ENCODE measurements at places on chromosomes 16 and 17.

- DNase-seq: peak; percentile 35
These were observed 40.1 kb downstream of the NOS2 start for GRCh38 chr17:27760069-27760885.

- DNase-seq: no peak
These were observed 325.4 kb downstream of the SEC14L1 start for GRCh38 chr17:77466140-77466539.

GRCh38 chr16:52363082-52363481 lies 183.9 kb downstream of the TOX3 start:
- no peak for DNase-seq

- DNase-seq: peak; percentile 89
These were observed at the start of gene MAZ for GRCh38 chr16:29806099-29806579. MAZ (plus strand) TSS chr16:29806529; CDS start chr16:29806702, 173 bp downstream.

DNA sequence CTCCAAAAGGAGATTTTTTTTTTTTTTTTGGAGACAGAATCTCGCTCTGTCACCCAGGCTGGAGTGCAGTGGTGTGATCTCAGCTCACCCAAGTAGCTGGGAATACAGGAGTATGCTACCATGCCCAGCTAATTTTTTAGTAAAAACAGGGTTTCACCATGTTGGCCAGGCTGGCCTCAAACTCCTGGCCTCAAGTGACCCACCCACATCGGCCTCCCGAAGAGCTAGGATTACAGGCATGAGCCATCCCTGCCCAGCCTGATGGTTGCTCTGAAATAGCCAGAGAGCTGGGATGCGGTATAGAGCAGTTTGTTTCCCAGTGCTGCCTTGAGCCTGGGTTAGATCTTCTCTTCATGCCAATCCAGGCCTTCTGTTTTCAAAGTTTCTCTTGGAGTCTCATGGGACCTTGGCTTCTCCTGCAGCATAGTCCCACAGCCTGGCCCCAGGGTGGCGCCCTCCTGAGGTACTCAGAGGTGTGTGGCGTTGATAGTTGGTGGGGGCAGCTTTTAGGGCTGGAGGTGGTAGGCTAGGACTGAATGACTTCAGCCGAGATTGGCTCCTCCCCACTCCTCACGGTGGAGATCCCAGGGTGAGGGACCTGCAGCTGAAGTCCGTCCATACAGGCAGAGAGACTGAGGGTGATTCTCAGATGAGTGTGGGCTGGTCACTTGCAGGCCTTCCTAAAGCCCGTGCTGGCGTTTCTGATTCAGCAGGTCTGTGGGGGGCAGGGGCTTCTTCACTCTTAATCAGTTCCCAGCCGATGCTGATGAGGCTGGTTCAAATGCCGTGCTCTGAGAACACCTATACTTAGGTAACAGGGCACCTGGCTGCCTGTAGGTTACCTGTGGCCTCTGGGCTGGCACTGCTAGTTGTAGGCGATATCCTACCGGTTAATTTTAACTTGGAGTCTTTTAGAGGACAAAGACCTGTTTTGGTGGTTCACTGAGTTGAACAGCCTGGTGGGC lies 52.0 kb downstream of the TNFRSF13B start:
- DNase-seq: no peak

DNA sequence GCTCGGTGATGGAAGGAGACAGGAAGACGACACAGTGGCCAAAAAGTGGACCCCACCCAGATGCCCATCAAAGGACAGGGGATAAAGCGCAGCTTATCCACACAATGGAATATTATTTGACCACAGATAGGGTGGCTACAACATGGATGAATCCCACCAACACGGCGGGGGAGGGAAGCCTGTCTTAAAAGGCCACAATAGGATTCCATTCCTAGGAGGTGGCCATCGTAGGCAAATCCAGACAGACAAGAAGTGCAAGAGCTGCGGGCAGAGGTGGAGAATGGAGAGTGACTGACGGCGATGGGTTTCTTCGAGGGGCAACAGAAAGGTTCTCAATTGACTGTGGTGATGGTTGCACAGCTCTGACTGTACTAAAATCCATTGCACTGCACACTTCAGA lies 16.0 kb downstream of the SLC38A8 start:
- DNase-seq: no peak

DNA sequence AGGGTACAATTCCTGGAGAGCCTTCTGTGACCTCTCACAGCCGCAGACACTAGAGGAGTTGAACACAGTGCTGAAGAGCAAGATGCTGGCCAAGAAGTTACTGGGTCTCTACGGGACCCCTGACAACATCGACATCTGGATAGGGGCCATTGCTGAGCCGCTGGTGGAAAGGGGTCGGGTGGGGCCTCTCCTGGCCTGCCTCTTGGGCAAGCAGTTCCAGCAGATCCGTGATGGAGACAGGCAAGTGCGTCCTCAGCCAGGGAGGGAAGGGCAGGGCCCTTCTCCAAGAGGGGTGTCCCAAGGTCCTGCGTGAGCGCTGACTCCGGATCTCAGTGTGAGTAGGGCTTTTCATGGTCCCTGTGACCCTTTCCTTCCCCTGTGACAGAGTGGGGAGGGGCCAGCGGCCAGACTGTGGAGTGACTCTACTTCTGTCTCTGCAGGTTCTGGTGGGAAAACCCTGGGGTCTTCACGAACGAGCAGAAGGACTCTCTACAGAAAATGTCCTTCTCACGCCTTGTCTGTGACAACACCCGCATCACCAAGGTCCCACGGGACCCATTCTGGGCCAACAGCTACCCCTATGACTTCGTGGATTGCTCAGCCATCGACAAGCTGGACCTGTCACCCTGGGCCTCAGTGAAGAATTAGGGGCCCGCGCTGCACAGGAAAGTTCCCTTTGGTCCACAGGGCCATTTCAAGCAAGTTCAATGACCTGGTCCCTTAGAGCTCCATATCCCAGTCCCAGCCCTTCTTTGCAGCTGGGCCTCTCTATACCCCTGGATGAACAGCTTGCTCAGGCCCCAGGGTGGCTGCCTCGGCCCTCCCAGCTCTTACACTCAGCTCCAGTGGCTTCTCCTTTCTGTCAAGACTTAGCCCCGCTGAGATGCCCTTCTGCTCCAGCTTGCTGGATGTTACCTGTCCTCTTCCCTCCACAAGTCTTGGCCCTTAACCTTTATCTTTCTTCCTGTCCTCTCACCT lies 13.1 kb downstream of the MPO start:
- DNase-seq: no peak

GRCh38 chr17:382644-383533 lies 30.3 kb upstream of the RPH3AL start:
- DNase-seq: no peak

GRCh38 chr16:84449156-84450140 lies 55.0 kb downstream of the MEAK7 start:
- DNase-seq: no peak

DNA sequence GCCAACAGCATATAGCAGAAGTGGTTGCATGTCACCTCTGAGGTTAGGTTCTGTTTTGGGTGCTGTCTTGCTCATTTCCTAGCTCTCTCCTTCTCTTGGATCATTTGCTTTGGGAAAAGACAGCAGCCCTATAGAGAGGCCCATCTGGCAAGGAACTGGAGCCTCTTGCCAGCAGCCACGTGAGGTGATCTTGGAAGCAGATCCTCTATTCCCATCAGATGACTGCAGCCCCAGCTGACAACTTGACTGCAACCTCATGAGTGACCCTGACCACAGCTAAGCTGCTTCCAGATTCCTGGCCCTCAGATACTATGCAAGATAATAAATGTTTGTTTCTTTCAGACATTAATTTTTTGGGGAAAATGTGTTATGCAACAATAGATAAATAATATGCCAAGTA lies 213.3 kb upstream of the HS3ST4 start:
- DNase-seq: no peak

DNA sequence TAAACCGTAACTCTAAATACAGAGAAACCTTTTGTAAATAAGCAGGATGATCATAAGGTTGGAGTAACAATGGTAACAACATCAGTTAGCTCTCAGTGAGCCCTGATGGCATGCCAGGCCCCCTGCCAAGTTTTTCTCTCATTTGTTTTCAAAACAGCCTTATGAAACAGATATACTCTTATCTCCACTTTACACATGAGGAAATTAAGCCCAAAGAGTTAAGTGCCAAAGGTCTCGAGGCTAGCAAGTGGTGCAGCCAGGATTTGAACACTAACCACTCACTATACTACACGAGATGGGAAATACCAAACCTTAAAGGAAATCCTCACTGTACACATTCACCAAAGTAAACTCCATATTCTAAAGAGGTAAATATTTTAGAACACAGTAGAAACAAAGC lies 15.0 kb downstream of the USP31 start:
- DNase-seq: no peak

DNA sequence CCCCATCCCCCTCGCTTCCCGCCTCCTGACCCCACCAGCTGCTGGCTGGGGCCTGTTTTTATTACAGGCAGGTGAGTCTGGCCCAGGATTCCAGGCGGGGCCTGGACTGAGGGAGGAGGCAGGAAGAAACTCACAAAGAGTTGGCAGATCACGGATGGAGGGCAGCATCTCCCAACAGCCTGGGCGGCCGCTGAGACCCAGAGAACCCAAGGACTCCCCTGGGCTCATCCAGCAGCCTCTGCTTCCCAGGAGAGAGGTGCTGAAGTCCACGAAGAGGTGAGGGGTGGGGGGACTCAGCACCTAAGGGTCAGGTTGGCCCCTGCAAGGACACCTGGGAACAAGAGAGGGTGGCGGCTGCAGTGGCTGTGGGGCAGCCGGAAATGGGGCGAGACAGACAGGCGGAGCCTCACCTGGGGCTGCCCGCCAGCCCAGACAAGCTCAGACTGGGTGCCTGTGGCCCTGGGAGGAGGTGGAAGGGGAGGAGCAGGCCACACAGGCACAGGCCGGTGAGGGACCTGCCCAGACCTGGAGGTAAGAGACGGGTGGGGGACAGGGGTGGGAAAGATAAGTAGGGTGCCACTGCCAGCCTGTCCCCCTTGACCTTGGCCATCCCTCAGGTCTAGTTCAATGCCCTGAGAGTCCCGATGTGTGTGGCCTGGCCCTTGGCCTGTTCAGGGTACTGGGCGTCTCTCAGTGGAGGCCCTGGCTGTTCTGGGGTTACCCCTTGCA lies 8.7 kb upstream of the ADGRG1 start:
- no peak for DNase-seq

- DNase-seq: no peak
These were observed 9.2 kb downstream of the SYT17 start for GRCh38 chr16:19177111-19177739.

DNA sequence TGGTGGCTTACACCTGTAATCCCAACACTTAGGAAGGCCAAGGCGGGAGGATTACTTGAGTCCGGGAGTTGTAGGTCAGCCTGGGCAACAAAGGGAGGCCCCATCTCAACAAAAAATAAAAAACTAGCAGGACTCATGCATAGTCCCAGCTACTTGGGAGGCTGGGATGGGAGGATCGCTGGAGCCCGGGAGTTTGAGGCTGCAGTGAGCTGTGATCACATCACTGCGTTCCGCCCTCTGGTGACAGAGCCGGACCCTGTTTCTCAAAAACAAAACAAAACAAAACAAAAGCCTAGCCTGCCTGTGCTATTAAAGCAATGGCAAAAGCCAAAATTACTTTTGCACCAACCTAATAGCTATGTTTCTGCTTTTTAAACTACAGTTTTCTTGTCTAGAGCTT lies 1.5 kb downstream of the FCSK start:
- DNase-seq: no peak

- no peak for DNase-seq
These were observed 94.7 kb downstream of the ENGASE start for GRCh38 chr17:79169366-79169765.

DNA sequence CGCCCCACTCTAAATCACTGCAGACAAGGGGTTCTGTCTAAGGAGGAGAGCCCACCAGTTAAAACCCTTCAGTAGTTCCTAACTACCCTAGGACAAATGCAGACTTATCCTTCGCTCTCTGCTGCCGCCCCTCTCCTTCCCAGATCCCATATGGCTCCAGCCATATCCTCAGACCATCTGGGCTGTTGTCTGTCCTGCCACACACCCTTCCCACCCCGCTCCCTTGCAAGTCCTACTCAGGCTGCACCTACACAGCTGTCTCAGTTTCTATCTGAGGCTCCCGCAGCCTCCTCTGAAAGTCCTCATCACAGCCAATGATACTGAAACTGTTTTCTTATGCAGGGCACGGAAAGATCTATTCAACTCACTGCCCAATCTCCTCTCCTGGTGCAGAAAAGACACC lies 720 bp upstream of the BCKDK start:
- DNase-seq: no peak

DNA sequence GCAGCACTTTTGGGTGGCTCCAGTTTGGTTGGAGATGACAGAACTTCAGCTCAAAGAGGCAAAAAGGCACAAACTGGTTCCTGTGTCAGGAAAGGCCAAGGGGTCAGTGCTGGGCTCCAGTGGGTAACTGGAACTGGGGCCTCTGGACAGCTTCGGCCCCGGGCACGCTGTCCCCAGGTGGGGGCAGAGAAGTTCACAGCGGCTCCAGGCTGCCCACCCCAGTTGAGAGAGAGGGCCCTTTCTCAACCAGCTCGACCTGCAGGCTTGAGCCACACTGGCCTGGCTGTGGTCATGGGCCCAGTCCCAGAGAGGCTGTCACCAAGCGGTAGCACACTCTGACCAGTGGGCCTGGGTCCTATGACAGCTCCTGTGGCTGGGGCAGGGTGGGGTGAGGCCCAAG lies 24.5 kb downstream of the ADCY7 start:
- DNase-seq: no peak

GRCh38 chr16:19114359-19115147 lies 789 bp downstream of the ITPRIPL2 start:
- DNase-seq: peak; percentile 75
